ENCODE measurements at places on chromosomes 4 and X.

DNA sequence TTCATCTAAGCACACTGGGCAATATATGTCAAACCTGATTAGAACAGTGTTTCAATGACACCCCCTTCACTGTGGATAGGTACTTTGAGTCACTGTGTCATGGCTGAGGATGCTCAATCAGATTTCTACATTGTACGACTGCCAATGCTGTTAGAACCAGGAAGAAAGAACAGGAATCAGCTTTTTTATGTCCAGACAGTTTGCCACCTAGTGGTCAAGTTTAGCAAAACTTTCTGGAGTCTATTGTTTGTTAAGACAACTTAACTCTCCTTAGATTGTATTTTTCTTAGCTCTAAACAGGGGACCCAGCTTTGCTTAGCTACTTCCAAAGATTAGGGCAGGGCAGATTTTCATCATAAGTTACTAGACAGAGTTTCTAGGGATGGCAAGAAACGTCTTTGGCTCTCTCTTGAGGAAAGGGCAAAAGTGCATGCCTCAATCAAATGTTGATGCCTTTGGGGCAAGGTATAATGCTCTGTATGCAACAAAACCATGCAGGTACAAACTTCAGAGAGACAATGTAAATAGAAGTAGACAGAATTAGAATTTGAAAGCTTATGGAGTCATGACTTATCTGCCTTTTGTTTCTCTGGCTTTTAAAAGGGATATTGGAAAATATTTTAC is 40.5 kb upstream of the BMP3 start:
- DNase-seq = no peak

- DNase-seq = peak; percentile 48
These were observed 10.2 kb downstream of the HNRNPH2 start for GRCh38 chrX:101417981-101418841.

- no peak for DNase-seq
These were observed 524.2 kb downstream of the FAT4 start for GRCh38 chr4:125838924-125839323.

DNA sequence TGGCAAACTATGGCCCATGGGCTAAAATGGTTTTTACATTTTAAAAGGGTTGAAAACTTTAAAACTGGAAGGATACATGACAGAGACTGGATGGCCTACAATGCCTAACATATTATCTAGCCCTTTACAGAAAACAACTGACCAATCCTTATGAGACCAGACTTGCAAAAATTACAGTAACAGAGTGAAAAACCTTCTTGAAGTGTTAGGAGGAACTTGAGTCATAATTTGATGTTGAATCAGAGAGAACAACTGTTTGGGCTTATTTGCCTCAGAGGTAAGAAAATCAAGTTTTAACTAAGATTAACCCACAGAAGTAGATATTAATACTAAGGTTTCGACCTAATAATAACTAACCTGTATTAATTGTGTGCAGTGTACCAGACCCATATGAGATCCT is 12.4 kb upstream of the NAP1L5 start:
- no peak for DNase-seq

GRCh38 chr4:110289601-110290100 is 91.2 kb upstream of the ELOVL6 start:
- no peak for DNase-seq

GRCh38 chr4:123248085-123248659 is 148.4 kb upstream of the SPRY1 start:
- no peak for DNase-seq

DNA sequence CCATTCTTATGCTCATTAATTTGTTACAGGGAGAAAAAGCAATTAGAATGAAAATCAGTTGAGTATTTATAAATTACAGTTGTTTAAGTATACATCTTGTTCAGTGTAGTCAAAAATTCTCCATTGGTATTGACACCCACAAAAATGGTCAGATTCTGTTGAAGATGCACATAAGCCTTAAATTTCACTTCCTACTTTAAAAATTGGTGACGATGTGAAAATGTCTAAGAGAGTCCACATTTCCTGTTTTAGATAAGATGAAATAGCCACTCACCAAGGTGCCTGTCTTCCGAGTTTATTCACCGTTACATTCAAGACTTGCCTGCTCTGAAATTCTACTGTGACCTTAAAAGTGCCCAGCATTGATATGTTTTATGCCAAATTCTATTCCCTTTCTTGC is 93.6 kb downstream of the GPR143 start:
- DNase-seq = no peak

GRCh38 chrX:40169193-40170101 is 71.7 kb upstream of the BCOR start:
- no peak for DNase-seq

DNA sequence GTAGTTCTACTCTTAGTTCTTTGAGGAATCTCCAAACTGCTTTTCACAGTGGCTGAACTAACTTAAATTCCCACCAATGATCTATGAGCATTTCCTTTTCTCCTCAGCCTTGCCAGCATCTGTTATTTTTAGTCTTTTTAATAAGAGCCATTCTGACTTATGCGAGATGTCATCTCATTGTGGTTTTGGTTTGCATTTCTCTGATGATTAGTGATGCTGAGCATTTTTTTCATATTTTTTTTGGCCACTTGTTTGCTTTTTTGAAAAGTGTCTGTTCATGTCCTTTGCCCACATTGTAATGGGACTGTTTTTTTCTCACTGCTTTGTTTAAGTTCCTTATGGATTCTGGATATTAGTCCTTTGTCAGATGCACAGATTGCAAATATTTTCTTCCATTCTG is 21.5 kb upstream of the PHKA1 start:
- no peak for DNase-seq

DNA sequence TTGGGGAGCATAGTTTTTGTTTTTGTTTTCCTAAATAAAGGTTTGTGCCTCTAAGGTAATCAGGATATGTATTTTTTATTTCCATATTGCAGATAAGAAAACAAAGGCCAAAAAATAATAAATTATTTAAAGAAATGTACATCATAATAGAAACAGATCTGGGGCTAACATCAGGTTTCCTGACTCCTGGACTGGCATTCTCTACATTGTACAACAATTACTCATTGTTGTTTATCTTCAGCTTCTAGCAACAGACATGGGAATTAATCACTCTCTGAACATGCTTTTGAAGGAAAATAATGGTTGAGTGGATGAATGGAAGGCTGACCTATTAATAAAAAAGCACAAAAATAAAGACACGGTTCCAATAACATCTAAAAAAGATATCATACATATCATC is 146.2 kb downstream of the KCNIP4 start:
- no peak for DNase-seq

- DNase-seq = no peak
These were observed 379.7 kb downstream of the TLL1 start for GRCh38 chr4:166252487-166253402.

GRCh38 chr4:4437798-4438470 is 51.0 kb downstream of the NSG1 start:
- no peak for DNase-seq

DNA sequence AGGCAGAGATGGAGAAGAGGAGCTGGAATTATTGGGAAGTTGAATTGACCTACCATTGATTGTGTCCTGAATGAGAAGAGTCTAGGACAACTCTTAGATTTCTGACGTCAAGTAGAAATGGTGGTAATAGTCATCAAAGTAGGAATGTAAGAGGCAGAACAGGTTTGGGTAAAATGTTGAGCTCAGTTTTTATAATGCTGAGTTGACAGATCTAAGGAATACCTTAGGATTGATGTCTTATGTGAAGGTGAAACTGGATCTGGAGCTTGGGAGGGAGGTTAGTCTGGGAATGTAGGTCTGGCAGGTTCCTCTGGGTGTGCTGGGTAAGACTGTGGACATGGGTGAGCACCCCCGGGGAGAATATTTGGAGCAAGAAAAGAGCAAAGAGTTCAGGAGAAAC is 31.9 kb downstream of the JADE1 start:
- no peak for DNase-seq

- no peak for DNase-seq
These were observed 43.0 kb downstream of the PDGFRA start for GRCh38 chr4:54272051-54272450.

- DNase-seq = peak; percentile 28
These were observed 38.8 kb downstream of the SEPTIN6 start for GRCh38 chrX:119654112-119654531.

DNA sequence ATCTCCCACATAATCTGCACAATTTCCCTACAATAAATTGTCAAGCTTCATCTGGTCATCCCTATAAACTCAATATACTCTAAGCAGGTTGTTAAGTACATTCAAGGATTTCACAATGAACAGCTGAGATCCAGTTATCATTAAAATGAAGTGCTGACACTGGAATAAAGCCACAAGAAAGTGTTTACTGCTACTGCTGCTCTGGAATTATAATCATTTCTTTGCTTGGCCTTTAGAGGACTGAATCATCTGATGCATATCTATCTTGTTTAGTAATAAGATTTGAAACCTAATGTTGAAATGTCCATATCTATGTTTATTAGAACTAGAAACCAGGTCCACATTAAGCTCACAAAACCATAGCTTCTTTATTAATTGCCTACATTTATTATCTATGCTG is 338.6 kb upstream of the ZFP42 start:
- DNase-seq = no peak

DNA sequence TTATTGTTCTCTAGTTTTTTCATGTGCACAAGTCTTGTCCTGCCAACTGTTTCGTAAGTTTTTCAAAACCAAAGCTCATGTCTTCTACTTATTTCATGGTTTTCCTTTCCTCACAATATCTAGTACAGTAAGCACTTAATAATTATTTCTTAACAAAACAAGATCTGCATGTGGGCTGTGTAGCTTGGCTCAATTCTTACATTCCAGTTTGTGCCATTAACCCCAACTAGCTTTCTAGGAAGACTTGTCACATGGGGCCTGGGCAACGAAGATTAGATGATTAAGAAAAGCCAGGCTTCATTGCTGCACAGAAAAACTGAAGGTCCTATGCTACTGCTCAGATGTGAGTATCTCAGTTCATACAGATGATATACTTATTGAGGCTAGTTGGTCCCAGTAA is 155.3 kb upstream of the TEX13A start:
- DNase-seq = no peak

DNA sequence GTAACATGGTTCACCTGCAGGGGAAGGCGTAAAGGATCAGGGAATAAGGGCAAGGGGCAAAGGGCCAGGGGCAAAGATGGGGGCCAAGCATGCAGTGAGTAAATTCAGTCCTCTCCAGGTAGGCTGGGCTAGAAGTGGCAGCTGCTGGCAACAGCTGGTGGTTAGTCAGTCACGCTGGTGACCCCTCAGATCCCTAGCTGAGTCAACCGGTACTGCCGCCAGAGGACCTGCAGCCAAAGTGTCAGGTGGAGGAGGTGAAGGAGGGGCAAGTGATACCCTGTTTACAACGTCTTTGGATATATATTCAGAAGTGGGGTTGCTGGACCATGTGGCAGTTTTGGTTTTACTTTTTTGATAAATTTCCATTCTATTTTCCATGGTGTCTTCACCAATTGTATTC is 24.6 kb upstream of the NAP1L2 start:
- DNase-seq = no peak

DNA sequence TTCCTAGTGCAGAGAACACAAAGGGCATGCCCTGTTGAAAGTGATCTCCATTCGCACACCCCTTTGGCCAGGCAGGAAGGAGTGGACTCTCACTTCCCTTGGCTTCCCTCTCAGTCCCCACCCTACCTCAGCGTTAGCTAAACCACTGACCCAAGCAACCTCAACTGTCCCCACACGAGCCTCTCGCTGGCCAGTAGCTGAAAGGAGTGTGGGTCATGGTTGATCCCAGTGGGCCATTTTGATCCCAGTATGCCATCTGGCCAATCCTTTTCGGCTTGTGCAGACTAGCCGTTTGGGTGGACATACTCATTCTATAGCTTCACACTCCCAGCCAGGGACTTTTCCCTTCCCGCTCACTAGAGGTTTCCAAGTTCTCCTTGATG is 24.4 kb upstream of the BCORL1 start:
- no peak for DNase-seq

GRCh38 chr4:37687681-37688080 is 1.5 kb upstream of the RELL1 start:
- DNase-seq = no peak

- no peak for DNase-seq
These were observed 430.6 kb downstream of the BCOR start for GRCh38 chrX:39667191-39667590.

DNA sequence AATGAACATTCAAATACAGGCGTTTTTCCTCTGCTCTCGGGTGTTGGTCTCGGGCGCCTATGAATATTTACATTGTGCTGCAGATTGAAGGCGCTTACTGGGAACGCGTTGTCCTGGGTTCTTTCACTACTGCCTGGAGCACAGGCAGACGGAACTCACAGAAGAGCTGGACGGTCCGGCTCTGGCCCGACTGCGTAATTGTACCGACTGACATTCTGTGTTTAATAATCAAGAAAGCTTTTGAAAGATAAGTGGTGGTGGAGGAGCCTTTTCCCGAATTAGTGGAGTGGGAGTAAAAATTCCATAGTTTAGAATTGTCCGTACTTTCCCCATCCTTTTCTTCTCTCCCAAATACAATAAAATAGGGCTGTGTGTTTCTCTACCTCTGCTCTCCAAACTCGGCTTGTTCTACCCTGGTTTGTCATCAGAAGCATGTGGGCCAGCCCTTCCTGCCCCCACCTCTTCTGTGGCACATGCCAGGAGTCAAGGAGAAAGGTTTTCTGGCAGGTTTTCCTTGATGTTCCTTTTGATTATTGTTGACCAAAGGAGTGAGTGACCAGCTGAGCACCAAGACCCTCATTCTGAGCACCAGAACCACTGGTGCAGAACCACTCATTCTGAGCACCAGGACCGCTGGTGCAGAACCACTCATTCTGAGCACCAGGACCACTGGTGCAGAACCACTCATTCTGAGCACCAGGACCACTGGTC is 2.3 kb downstream of the FHDC1 start:
- no peak for DNase-seq

- DNase-seq = no peak
These were observed 179.9 kb downstream of the KCNIP4 start for GRCh38 chr4:21768349-21769310.

DNA sequence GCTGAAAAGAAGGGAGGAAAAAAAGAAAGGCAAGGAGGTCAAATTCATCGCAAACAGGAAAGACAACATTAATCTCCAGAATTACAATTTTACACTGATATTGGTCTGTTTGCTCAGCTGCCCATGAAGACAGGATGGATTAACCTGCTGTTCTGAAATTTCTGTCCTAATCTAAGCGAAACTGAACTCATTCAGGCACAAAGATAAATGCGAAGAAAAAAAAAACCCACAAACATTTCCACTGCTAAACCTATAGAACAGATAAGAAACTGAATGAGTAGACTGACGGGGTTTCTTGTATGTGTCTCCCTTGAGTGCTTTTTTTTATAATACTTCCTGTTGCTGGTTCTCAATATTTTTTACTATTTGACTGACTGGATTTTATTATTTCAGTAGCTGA is 251.8 kb upstream of the FTHL17 start:
- DNase-seq = no peak

DNA sequence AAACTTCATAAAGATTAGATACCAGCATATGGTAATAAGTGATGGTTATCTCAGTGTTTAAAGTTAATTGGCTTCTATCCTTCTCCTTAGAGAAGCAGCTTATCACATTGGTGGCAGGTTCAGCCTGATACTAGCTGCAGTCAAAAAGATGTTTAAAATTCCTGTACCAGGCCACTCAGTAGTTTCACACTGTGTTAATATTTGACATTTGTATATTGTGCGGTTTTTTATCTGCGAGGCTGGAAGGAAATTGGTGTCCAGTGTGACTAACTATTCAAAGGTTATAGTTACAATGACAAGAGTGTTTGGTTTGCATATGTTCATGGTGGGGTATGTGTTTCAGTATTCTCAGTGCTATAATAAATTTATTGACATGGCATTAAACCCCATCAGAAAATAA is 27.5 kb upstream of the TBC1D8B start:
- DNase-seq = no peak

Measured in hypothalamus (tissue), 51 donors.